Cerebellar nuclear complex (tissue), 1 donor: ENCODE measurements at places on chromosomes 6 and 20.

DNA sequence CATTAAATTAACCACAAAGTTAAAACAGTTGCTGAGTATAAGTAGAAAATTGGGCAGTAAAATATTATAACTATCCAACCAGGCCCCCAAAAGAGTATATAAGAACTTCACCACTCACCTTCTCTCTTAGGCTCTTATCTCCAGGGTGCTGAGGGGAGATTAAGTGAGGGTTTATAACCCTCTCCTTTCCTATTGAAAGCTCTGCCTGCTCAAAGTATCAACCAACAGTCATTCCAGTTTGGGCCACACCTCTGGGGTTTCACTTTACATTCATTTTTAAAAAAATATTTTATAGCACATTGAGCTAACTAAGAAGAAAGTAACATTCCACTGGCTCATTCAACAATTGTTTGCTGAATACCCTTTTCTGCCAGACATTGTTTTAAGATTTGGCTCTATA, 22.1 kb downstream of the GSTA4 start:
- DNase-seq: no peak

DNA sequence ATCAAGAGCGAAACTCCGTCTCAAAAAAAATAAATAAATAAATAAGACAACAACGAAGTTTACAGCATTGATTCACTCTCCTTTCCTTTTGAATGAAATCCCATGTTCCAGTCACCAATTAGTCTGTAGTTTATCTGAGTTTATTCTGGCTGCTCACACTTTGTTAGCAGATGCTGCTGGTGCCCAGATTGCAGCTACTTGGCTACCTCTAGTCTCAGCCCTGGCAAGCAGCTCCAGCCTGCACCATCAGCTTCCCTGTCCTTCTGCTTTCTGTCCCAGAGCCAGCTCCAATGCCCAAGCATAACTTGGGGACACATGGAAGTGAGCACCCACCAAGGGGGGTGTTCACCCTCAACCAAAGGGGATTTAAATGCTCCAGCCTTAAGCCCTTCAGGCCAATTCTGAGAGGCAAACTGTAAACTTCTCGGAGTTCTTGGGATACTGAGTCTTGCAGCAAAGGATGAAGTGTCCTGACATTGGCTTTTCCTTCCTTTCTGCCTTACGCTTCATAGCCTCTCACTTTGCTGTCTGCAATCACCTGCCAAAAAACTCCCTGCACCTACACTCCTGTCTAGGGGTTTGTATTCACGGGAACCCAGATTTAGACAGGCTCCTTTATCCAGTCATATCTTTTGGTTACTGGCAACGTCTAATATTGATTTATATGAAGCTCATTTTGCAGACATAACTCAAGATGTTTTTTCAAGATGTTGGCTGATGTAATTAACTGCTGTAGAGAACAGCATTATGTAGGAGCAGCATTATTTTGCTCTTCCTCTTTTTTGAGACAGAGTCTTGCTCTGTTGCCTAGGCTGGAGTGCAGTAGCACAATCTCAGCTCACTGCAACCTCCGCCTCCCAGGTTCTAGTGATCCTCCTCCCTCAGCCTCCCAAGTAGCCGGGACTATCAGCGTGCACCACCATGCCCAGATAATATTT, 9.8 kb upstream of the TASP1 start:
- DNase-seq: no peak

DNA sequence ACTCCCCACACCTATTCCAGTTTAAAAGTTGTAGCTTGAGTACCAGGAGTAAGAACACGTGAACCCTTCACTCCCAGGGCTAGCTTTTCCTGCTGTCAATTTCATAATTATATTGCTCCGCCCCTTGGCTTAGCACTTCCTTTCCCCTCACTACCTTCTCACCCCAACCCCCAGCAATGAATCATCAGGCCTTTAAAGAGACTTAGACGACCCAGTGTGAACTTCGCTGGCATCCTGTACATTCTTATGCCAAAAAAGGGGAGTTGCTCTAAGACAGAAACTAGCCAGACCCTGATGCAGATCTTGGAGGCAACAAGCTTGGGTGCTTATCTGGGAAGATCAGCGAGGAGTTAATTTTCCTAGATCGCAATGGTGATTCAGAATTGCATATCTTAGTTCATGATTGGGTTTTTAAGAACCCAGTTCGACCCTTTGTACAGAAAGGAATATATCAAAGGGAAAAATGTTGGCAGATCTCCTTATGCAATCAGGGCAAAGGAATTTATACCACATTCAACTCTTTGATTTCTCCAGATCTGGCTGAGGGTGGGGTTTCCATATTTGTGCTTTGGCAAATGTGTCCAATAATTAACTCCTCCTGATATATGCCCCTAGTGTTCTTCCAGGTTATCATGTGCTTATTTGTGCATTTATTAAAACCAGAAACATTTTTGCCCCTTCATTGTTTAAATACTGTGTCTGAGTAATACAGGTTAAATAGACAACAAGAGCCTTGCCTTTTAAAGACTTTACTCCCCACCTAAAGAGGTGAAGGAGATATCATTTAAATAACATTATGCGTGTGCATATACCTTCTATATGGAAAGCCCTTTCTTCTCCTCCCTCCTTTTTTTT, 8.1 kb upstream of the ATXN1 start:
- DNase-seq: no peak

- DNase-seq: no peak
Observed at GRCh38 chr6:1336246-1336843, 24.4 kb downstream of the FOXQ1 start.

- no peak for DNase-seq
Observed at GRCh38 chr6:10557913-10558312, 36.8 kb downstream of the GCNT2 start.

DNA sequence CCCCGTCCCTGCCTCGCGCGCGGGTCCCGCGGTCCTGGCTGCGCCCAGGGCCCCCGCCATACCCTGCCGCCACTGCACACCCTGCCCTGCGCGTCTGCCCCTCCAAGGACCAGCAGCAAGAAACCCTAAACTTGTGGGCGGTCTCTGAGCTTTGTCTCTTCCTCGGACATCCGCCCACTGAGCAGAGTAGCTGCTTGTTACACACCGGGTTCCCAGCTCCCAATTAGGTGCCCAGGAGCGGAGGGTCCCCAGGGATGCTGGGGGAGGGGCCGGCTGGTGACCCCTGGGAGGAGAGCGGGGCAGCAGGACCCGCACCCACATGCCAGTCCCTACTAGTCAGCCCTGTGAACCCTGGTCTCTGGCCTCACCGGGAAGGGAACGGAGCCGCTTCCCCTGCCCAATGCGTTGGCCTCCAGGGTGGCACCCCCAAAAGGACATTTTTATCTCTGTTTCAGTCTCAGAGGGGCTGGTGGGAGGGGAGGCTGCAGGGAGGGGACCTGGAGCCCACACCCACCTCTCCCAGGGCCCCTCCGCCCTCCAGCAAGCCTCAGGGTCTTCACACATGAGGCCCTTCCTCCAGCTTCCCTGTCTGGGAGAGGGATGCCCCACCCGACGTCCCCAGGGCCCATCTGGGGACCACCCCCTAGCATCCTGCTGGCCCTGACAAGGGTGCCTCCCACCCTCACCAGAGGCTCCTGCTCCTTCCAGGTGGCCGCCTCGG, 10.5 kb downstream of the STMN3 start:
- DNase-seq: no peak

DNA sequence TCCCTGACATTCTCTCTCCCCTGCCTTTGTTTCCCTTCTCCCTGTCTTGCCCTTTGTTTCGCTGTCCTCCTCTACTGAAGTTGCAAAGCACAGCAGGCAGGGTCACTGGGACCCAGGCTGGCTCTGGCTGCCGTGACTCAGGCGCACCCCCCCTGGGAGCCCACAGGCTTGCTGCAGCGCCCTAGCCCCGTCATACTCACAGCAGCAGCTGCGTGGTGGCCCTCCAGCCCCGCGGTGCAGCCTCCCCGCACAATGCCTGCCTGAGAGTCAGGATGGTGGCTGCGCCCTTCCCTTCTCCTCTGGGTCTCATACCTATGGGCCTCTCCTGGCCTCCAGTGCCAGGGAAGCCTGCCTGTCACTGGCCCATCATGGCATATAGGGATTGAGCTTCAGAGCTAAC, 41.7 kb downstream of the TXNDC5 start:
- no peak for DNase-seq

- DNase-seq: no peak
Observed at GRCh38 chr6:55469951-55470366, 109.0 kb downstream of the HMGCLL1 start.

DNA sequence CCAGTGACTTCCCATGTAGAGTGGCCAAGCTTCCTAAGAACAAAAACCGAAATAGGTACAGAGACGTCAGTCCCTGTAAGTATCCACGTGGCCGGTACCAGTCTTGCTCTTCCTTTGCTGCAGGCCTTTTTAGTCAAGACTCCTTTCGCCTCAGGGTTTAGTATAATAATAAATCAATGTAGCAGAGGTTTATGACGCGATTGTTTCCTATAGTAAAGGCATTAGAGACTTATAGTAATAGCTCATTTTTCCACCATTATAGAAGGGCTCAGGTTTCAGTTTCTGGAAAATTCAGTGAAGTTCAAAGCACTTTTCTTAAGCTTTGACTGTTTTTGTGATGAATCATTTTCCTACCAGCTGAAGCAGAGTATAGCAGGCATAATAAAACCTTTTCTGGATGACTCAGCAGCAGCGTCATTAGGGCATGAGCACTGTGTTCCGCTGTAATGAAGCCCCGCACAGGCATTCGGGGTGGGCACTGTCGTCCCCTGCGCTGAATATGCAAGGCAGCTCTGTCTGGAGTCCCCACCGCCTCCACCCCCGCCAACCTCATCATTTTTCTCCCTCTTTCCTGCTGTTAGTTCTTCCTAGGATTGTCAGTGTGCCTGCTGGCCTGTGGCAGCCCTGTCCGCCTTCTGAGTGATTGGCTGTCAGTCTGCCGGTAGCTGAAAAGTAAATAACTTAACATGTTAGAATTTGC, 51.3 kb downstream of the PTPN1 start:
- no peak for DNase-seq

GRCh38 chr6:38290133-38290799, 349.5 kb downstream of the BTBD9 start:
- DNase-seq: no peak

- DNase-seq: no peak
Observed at GRCh38 chr6:32110632-32111031, 1.5 kb upstream of the TNXB start.

- no peak for DNase-seq
Observed at GRCh38 chr20:56111961-56112730, 106.8 kb upstream of the CBLN4 start.

DNA sequence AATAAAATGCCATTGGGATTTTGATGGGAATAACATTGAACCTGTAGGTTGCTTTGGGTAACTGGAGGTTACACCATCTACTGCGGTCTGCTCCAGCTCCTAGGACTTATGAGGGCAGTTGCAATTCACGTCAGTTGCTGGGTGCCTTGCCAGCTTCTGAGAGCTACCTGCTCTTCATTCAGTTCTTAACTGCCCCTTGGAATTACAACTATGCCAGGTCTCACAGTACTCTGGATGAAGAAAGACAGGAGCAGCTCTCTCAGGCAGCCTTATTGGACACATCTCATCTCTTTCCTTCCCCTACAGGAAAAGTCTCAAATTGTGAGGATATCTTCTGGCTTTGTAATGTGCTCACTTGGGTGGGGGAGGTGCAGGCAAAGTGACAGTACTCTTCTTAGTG, 1643.3 kb downstream of the GRIK2 start:
- DNase-seq: no peak

GRCh38 chr6:121434037-121434770, 1.2 kb upstream of the GJA1 start:
- no peak for DNase-seq

DNA sequence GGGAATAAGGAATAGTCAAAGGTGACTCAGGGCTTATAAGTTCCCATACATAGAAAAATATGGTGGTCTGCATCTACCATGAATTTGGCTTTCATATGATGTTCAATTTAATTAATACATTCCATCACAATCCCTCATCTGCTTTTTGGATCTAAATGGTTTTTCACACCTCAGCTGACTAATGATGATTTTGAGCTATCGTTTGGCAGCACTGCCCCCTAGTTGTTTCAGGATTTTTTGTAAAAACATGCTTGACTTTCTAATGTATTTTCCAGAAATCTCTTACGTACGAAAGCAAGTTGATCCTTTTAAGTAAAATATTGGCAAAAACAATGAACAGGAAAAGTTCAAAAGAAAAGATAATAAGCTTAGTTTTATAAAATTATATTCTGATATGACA, 408.6 kb upstream of the ADGRB3 start:
- DNase-seq: no peak

DNA sequence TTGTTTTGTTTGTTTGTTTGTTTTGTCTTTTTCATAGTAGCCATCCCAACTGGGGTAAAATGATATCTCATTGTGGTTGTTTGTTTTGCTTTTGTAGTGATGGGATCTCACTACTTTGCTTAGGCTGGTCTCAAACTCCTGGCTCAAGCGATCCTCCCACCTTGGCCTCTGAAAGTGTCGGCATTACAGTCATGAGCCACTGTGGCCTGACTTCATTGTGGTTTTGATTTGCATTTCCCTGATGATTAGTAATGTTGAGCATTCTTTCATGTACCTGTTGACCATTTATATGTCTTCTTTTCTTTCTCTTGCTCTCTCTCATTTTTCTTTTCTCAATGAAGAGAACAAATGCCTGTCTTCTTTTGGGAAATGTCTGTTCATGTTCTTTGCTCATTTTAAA, 30.8 kb upstream of the HLA-DOA start:
- DNase-seq: no peak

- DNase-seq: no peak
Observed at GRCh38 chr20:57458400-57459160, 66.4 kb downstream of the CTCFL start.

DNA sequence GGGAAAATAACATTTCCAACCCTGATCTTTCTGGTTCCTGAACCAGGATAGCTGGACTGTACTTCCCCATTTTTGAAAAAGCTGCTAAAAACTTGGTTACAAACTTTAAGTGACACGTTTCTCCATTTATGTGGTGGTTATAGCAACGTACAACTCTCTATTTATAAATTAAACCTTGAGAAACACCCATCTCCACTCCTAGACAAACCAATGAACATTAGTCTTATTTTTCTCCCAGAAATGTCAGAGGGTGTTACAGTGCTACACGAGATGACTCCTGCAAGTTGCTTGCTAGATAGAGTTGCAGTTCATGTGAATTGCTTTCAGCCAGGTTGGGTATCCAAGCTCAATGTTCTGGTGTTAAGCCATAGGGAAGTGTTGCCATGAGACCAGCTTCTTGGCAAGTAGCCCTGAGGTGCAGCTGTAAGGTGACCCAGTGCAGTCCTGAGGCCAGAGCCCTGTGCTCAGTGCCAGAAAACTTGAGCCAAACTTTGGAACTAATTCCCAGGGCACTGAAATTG, 51.3 kb upstream of the REV3L start:
- no peak for DNase-seq

- DNase-seq: no peak
Observed at GRCh38 chr6:12013307-12013719, 1.2 kb downstream of the HIVEP1 start.

DNA sequence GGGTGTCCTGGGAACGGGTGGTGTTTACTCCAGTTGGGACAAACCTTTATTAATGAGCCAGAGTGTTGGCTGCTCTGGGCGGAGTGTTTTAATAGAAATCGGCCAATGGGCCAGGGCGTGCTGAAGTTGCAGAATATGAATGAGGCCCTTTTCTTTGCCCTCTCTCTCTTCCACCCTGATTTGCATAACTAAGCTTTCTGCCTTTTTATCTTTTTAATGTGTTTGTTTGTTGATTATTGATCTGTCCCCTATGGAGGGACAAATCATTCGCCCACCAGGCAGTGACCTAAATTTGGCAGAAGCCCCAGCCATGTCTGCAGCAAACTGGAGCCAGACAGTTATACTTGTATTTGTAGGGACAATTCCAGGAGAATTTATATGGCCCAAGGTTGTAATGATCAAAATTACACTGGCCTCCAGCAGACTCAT, 420.9 kb downstream of the PREX1 start:
- no peak for DNase-seq

- DNase-seq: no peak
Observed at GRCh38 chr6:129096651-129097290, 213.8 kb downstream of the LAMA2 start.
